ENCODE measurements at places on chromosomes 4 and X.

- DNase-seq = no peak
Observed at GRCh38 chr4:156414406-156414805, 460.7 kb upstream of the CTSO start.

DNA sequence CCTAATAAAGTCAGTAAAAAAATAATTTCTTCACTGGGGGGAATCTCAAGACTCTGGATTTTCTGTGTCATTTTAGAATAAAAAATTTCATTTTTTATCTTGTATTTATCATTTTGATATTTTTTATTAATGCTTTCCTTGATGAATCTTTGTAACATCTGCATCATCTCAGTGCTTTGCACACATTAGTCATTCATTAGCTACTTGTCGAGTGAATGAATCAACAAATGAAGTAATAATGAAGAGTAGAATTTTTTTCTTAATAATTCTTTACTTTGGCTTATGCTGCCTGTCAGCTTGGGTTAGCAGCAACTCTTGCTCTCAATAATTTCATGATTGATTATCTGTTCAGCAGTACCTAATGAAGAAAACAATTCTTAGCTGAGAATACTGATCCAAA is 530.8 kb downstream of the GRXCR1 start:
- no peak for DNase-seq

- DNase-seq = no peak
Observed at GRCh38 chr4:107246761-107247160, 210.6 kb upstream of the DKK2 start.

DNA sequence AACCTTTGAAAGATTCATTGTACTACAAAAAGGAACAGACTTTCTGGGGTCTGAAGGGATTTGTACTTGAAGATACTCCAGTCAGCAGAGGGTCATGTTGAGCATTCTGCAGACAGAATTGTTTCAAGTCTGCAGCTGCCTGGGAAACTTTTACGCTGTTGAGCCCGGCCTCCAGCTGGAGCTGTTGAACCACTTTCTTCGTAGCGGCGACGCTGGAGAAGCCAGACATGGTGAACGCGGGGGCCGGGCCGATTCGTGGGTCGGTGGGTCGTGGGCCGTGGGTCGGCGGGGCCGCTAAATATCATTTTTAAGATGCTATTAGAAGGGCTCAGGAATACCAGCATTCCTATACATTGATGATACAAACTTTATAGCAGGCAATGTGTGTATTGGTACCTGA is 12.0 kb upstream of the RTL9 start:
- no peak for DNase-seq

DNA sequence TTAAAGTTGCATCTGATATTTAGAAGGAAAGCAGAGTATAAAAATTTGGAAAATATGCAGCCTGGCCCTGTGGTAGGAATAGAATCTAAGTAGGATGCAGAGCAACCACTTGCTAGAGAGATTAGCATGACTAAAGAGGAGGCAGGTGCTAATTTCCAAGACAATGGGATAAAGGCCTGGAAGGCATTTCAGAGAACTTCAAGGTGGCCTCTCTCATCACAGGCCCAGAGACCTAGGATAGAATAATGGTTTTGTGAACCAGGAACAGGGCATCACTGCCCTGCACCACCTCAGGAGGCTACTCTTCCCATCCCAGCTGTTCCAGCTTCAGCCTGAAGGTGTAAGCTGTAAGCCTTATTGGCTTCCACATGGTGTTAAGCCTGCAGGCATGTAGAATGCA is 621.7 kb upstream of the HS3ST1 start:
- no peak for DNase-seq

All from stimulated activated CD4-positive, alpha-beta T cell treated with anti-CD3 and anti-CD28 coated beads, Interleukin-1b, Interleukin-23, amount 100 ng/mL, for 24 hours (primary cell).